ENCODE measurements at places on chromosomes 12 and 14.

DNA sequence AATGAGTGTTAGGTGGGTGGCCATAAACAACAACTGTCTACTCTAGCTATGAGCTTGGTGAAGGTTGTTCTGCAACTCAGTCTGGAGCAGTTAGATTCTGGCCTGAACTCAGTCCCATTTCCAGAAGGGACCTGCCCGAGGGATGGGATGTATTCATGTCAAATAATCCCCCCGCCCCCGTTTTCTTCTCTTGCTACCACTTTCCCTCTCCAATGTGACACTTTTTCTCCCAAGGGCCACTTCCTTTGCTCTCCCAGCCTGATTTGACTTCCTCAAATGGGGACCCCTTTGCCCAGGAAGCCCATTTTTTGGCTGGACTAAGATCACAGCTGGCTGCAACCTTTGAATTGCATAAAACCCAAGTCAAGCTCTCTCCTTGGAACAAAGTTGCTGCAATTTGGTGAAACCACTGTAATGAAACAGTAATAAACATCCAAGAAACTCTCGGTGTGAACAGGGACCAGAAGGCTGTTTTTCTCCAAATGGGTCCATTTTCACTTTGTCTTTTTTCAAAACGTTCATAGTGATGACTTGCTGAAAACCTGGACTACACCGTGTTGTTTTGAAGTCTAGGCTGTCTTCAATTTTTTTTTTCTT is 137.2 kb upstream of the GSC start:
- DNase-seq, result no peak

DNA sequence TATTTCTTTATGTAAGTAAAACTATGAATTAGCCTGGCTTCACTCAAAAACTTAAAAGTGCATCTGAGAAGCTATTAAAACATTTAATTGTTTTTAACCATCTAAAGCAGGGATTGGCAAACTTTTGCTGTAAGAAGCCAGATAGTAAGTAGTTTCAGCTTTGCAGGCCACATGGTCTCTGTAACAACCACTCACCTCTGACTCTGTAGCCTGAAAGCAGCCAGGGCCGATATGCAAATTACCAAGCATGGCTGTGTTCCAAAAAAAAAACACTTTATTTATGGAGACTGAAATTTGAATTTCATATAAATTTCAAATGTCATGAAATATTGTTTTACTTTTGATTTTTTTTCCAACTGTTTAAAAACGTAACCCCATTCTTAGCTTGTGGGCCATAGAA is 95.3 kb downstream of the CIT start:
- no peak for DNase-seq

GRCh38 chr12:47408171-47408871 is 297.5 kb downstream of the RPAP3 start:
- DNase-seq, result no peak

DNA sequence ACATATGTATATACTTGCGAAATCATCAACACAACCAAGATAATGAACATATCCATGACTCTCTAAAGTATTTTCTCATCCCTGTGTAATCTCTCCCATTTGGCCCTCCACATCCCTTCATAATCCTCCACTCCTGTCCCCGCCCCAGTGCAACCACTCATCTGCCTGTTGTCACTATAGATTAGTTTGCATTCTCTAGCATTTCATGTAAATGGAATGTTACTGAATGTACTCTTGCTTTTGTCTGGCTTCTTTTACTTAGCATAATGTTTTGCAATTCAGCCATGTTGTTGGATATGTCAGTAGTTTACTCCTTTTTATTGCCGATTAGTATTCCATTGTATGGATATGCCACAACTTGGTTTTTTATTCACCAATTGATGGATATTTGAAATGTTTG is 99.1 kb downstream of the BICD1 start:
- DNase-seq, result no peak

DNA sequence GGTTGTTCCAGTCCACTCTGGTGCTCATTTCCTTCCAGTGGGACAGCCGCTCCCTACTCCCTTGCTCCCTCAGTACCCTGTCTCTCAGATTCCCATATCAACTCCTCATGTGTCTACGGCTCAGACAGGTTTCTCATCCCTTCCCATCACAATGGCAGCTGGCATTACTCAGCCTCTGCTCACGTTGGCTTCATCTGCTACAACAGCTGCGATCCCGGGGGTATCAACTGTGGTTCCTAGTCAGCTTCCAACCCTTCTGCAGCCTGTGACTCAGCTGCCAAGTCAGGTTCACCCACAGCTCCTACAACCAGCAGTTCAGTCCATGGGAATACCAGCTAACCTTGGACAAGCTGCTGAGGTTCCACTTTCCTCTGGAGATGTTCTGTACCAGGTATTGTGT is 69.9 kb downstream of the RAD52 start:
- no peak for DNase-seq

DNA sequence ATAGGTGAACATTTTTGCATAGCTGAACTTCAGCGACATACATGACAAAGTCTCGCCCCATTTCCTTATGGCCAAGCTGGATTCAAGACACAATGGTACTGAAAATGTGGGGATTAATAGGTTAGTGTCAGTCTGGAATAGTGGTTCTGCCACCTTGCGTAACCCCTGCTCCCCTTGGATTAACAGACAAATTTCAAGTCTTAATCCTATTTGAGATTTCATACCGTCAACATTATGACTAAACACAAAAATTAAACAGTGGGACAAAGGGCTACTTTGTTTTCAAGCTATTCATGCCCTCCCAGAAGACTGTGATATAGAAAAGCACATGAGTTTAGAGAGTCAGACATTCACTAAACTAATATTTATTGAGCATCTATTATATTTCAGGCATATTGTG is 138.9 kb upstream of the HIF1A start:
- DNase-seq, result no peak

DNA sequence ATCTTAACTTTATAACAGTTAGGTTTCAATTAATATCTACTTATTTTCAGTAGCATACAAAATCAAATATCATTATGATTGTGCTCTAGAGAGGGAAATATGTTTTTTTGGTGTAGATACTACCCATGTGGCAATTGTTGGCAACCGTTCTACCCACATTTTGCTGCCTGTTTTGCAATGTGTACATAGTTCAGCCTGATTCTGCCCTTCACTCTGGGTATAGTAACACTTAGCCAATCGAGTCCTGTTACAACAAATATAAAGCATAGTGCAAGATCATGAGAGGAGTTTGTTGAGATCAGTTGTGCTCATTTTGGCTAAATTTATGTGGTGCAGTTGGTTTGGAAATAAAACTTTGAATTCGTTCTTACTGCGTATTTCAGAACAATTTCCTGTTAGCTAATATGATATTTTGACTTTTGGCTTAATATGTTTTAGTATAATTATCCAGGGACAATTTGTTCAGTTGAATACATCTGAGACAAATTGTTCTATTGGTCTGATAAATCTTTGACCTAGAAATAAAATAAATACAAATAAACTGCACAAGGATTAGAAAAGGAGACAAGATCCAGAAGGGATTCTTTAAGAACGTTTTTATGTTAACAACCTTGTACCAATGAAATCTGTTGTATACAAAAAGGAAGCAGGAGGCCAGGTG is 76.9 kb downstream of the ATF7IP start:
- no peak for DNase-seq

GRCh38 chr12:48187916-48188695 is 4.7 kb downstream of the CCDC184 start:
- DNase-seq, result no peak

DNA sequence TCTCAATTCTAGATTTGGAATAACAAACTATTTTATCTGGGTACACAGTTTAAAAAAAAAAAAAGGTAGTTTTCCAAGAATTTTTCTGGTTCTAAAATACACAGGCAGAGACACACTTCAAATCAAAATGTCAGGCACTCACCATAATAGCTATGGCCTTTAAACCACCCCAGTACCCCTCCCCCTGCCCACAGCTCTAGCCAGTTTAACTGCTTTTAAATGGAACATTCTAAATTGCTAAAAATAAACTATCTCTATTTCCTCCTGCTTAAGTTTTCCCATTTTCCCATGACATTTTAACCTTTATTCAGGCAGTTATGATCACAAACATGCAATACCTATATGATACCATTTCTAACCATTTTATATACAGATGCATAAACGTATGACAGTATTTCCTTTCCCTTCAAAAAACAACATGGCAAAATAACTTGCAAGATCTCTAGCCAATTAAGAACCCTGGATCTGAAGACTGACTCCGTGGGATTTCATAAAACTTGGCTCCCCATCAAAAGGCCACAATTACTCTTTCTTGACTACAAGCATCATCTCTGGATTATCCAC is 46.3 kb downstream of the PPP2R5E start:
- DNase-seq, result no peak

- DNase-seq, result no peak
These were observed 488.0 kb upstream of the STXBP6 start for GRCh38 chr14:25537846-25538455.

DNA sequence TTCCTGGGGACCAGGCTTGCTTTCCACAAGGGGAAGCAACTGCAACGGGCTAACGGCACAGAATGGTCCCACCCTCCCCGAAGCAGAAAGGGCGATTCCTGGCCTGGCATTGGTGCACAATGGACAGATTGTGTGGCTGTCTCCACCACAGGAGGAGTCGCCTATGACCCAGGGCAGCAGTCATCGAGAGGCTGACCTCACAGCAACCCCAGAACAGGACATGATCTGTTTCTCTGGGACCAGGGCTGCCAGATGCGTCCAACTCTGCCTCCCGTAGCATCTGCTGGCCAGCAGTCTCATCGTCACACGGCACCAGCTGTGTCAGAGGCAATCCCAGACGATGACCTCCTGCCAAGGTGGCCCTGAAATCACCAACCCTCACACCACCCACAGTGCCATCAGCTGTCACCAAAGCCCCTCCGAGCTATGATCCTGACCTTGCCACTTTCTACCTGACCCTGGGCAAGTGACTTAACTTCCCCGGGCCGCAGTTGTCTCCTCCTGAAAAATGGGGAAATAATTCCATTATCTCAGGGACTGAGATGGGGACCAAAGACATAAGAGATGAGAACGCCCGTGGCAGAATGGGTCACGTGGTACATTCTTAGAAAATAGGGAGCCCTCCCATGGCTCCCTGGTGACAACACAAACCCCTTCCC is 86.7 kb downstream of the CHGA start:
- no peak for DNase-seq

- no peak for DNase-seq
These were observed 722.5 kb upstream of the ATXN7L3B start for GRCh38 chr12:73815072-73815645.

GRCh38 chr14:105261781-105262180 is 13.4 kb downstream of the BTBD6 start:
- no peak for DNase-seq

- no peak for DNase-seq
These were observed 10.6 kb upstream of the PIP4K2C start for GRCh38 chr12:57580466-57580795.

- DNase-seq, result no peak
These were observed 32.8 kb downstream of the MIA2 start for GRCh38 chr14:39266525-39266870.

- no peak for DNase-seq
These were observed 13.5 kb upstream of the PDZRN4 start for GRCh38 chr12:41174602-41175001.

GRCh38 chr14:27075503-27075902 is 477.7 kb upstream of the NOVA1 start:
- DNase-seq, result no peak

DNA sequence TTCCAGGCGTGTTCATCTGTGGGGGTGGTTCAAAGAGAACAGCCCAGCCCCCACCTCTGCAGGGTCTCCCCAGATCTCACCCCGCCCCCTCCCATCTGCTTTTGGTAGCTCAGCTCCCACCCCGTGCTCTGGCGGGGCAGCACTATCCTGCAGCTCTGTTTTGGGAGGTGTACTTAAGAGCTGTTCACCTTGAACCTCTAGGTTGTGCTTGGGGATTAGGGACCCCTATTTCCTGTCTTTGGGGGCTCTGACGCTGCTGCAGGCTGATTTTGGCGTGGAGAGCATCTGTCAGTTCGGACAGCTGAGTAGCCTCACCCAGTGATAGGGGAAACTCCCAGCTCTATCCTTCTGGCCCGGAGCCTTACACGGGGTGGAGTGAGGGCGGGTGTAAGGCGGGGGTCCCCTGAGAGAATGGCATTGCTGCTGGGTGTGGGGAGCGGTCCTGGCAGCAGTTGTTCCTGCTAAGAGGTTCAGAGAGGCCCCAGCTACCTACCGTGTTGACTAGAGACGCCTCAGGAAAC is 765 bp downstream of the TMEM120B start:
- DNase-seq, result no peak

DNA sequence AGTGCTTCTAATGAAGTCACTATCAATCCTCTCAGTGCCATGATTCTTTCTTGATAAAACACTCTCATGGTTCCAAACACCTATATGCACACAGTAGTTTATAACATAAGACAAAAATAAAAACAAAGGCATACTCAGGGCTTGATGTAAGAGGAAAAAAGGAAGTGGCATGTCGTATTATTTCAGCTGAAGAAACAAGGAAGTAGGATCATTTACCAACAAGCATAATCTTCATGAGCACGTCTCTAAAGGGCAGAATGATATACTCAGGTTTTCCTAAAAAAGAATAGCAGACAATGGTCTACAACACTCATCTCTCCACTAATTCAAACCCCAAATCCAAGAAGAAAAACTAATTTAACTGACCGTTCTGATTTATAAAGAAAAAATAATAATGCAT is 33.9 kb downstream of the NUMB start:
- DNase-seq, result no peak

- no peak for DNase-seq
These were observed 100.2 kb downstream of the NELL2 start for GRCh38 chr12:44775901-44776300.

DNA sequence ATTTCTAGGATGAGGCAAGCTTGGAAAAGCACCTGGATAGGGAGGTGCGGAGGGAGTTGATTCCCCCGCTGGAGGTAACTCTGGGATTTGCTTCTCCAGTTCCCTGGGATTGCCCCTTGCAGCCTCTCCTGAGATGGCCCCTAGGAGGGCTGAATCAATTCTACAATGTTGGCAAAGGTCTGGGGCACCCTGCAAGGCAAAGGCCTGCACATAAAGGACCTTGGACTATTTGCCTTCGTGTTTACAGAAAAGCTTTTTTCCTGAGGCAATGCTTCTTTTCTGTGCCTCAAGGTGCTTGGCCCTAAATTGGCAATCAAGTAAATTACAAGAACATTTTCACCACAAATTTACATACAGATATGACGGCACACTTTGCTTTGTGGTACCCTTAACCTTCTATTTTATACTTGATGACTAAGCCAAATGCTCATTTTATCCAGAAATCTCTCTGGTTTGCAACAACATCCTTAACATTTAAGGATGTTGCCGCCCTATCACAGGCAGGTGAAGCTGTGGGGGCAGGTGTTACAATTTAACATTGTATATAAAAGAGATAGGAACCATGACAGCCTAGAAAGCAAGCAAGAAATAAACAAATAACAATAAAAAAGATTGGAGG is 40.3 kb downstream of the TIMELESS start:
- no peak for DNase-seq

GRCh38 chr14:76117789-76118484 is 33.8 kb upstream of the GPATCH2L start:
- DNase-seq, result no peak
